ENCODE measurements at places on chromosomes 2 and 18.

GRCh38 chr2:161121622-161122021, 38.6 kb upstream of the TANK start:
- DNase-seq, result no peak

GRCh38 chr2:219433666-219434467, 776 bp upstream of the SPEG start:
- peak; percentile 67 for DNase-seq

DNA sequence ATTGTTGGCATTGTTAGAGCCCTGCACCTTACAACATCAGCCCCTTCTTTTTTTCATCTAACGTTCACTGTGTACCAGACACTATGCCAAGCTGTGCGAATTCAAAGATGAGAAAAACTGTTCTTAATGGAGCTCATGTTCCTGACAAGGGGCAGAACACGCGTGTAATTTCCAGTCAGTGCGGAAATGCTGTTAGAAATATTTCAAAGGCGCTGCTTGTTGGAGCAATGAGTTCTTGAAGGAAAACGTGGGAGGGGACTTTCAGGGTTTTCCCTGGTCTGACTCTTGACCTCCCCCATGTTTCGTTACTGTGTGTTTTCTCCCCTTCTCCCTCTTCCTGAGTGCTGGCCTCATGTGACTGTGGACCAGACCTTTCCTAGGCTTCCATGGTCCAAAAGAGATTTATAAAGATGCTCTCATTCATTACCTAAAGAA, 1.5 kb downstream of the MTHFD2 start:
- DNase-seq, result no peak

DNA sequence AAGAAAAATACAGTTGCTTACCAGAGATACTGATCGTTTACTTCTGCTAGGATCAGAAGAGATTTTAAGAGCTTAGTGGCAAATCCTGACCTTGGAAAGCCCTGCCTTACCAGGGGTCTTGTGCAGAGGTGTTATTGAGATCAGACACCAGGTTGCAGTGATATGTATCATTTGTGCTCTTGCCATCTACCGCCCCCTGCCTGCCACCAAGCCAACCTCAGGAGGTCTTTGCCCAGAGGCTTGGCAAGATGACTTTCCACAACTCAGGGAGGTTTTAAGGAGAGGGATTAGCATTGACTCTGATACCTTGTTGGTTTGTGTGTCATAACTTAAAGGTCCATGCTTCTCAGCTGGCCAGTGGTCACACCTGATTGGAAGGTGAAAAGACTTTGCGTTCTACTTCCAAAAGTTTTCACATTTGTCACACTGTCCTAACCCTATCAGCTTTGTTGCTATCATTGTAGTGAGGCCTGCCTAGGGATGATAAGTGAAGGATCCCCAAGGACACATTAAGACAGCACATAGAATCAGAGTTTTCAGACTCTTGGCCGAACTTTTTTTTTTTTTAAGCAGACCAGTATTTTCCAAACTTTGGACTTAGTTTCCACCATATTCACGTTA, 46.2 kb upstream of the MGAT5 start:
- DNase-seq, result peak; percentile 58

- DNase-seq, result no peak
These were observed 272.3 kb upstream of the ZNF804A start for GRCh38 chr2:184326066-184326465.

- DNase-seq, result no peak
These were observed 35.2 kb downstream of the COPS8 start for GRCh38 chr2:237120916-237121315.

DNA sequence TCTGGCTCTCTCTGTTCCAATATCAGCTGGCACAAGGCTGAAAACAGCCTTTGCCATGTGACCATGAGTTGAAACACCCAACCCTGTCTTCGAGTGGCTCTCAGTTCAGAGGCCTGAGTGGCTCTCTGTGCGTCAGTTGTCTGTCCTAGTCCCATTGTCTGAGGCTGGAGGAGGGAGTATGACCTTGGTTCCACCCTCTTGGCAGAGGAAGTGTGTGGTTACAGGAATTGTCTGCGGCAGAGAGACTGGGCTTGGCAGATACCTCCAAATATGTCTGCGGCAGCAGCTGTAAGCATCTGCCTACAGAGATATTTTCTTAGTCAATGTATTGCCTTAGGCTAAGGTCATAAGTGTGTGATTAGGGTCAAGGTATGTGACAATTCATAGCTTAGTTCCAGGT, 32.6 kb downstream of the CNGA3 start:
- DNase-seq, result no peak

DNA sequence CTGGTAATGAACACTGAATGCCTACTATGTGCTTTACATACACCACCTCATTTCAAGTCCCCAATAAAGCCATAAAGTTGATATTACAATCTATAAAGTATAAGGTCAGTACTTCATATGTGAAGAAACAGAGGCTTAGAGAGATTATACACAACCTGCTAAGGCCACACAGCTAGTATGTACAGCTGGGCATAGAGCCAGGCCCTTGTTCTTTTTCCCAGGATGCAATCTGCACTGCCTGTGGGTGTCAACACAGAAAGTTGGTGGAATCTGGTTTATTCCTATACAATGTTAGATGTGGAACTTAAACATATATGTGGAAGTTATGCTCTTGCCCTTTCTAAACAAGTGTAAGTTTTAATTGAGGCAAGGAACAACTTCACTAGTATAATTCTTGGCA, 32.8 kb downstream of the INSIG2 start:
- no peak for DNase-seq

- DNase-seq, result no peak
These were observed 38.4 kb downstream of the XIRP2 start for GRCh38 chr2:166926657-166927056.

- no peak for DNase-seq
These were observed 65.6 kb upstream of the NOSTRIN start for GRCh38 chr2:168736649-168737445.

DNA sequence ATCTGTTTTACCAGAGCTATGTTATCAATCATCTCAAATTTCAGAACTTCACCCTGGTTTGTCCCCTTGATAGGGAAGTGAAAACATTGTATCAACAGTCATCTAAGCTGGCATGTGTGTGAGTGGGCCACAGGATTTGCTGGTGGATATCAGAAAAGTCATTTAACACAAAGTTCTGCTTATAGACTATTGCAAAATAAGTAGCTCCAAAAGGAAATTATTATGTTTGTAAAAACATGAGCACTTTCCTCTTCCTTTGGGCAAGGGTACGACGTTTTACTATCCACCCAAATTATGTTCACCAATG, 20.7 kb upstream of the COPS8 start:
- no peak for DNase-seq

DNA sequence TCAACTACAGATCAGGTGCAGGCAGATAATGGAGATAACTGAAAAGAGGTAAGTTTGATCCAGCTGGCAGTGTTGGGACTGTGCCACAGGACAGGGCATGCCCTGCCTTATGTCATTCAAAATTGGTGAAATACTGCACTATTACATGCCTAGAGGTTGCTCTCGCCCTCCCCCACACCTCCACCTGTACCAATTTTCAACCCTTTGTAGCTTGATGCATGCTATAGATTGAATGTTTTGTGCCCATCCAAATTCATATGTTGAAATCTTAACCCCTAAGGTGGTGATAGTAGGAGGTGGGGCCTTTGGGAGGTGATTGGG, 72.1 kb upstream of the LYPD6B start:
- no peak for DNase-seq

DNA sequence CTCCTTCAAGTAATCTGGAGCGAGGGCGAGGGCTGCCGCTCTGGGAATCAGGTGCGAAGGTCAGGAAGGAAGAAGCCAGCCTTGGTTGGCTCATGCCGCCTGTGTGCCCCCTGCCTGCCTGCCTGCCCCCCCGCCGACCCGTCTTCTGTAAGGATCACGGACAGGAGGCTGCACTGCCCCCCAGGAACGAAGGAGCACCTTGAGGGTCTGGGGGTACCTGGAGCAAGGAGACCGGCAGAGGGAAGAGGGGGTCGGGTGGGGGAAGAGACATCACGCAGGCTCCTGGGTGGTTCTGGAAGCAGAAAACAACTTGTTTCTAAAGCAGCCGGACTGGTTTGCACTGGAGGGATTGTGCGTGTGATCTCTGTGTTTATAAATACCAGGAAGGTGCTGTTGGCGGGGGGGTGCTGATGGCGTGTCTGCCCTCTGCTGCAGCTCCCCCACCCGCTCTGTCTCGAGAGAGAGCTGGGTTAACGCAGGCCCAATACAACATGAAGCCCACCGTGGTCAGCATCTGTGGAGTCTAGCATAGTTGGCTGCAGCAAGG, 1.7 kb downstream of the FOSL2 start:
- peak; percentile 19 for DNase-seq

GRCh38 chr2:235389626-235390025, 104.2 kb upstream of the AGAP1 start:
- DNase-seq, result no peak

GRCh38 chr2:95578539-95578938, 13.3 kb upstream of the TRIM43 start:
- no peak for DNase-seq

GRCh38 chr2:219499058-219499307, 292 bp downstream of the GMPPA start:
- DNase-seq, result no peak

- no peak for DNase-seq
These were observed 134.8 kb downstream of the DTNA start for GRCh38 chr18:34844732-34845459.

DNA sequence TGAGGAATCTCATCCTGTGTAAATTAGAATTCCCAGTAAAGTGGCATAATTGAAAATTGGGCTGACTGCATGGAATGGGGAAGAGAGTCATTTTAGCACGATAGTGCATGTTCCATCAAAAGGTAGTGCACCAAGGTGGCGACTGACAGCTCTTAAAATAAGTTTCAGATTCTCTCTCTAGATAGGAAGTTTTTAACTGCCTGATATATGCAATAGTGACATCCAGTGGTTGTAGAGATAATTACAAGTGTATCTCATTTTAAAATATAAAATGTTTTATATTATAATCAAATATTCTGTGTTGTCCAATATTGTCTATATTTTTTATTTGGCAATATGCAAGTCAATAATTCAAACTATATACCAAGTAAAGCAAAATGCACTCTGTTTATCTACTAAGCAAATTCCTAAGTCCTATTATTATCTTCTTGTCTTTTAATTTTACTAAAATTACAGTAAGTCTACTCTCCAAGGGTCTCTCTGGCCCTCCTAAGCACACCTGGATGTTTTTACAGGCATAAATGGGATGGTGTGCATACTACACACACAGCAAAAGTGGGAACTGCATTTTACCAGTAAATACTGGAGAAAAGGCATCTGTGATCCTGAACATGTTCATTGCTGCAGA, 397.7 kb upstream of the HNRNPA3 start:
- peak; percentile 55 for DNase-seq

GRCh38 chr2:223486751-223487150, 115.4 kb downstream of the SCG2 start:
- DNase-seq, result no peak

GRCh38 chr2:159042115-159042850, 73.8 kb downstream of the TANC1 start:
- no peak for DNase-seq
